Bone marrow (tissue), 2 donors: ENCODE measurements at places on chromosomes 7 and 10.

DNA sequence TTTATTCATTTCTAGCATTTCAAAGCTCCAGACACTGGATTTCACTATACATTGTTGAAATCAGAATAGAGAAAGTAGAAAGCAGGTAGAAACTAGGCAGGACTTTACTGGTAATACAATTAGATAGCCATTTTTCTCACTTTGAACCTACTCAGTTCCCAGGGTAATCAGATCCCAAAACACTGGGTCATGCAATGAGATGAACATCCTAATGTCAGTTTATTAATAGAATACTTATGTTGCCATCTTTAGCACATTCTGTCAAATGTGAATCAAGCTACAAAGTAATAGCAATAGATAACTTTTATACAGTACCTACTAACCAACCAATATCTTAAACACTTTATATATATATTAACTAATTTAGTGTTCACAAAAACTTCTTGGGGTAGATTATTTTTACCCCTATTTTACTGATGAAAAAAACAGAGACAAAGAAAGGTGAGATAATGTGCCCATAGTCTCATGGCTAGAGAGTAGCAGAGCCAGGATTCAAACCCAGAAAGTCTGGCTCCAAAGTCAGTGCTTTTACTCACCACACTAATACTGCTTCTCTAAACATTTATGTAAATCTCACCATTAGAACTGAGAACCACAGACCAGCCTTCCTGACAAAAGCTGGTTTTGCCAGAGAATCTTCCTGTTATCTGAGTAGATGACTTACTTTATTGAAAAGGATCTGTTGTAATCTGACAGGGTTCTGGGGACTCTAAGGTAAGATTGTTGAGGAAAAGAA, 153.8 kb upstream of the KAT6B start:
- DNase-seq = no peak

- DNase-seq = no peak
Measured at GRCh38 chr10:75649466-75649865, 218.0 kb downstream of the LRMDA start.

DNA sequence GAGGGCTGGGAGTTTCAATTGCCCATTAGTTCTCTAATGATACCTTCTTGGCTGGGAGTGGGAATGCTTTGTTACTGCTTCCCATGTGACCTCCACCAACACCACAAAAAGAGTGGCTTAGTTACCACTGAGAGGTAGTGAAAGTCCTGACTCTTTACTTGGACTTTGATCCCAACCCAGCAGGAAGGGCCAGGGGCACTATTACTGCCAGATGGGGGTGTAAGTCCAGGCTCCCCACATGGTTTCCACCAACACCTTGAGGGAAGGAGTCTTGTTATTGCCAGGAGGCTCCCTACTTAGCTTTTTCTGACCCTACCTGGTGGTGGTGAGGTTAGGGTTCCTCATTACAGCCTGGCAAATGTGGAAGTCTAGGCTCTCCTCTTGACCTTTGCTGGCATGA, 11.4 kb downstream of the GGCT start:
- DNase-seq = no peak

- DNase-seq = no peak
Measured at GRCh38 chr10:71076473-71077142, 135.8 kb upstream of the UNC5B start.

DNA sequence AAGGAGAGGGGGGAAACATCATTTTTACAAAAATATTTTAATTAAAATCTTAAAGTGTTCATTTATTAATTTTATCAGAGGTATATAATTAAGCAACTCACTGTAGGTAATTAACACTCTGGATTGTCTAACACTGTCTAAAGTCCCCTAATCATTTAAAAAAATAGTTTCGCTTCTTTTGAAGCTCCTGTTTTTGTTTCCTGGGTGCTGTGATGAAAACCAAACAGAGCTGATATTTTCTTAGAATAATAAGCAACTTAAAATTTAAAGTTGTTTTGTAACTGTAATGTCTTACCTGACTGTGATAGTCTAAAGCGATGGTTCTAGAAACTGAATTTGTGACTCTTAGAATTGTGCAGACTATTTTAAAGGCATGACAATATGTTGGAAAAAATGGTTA, 961.0 kb downstream of the GATA3 start:
- DNase-seq = no peak

DNA sequence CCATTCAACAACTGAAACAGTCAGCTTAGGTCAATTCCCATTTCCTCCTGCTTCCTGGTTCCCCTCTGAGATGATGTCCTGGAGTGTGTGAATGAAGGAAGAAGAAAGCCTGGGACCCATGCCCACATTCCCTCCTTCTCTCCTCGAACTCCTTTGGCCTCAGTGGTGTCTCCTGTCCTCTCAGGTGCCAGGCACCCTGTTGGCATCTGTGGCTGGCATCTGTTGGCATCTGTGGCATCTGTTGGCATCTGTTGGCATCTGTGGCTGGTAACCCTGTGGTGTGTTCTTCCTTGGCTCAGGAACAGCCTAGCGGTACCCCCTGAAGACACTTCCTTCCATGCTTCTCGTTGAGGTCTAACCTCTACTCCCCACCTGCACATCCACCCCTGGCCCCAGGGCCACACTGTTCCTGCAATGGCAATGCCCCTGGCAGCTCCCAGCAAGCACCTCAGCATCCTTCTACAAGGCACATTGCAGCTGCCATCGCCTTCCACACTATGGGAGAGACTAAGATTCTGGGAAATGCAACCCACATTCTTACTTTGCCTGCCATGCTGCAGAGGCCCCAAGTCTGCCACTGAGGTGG, 114.4 kb upstream of the NEBL start:
- no peak for DNase-seq

DNA sequence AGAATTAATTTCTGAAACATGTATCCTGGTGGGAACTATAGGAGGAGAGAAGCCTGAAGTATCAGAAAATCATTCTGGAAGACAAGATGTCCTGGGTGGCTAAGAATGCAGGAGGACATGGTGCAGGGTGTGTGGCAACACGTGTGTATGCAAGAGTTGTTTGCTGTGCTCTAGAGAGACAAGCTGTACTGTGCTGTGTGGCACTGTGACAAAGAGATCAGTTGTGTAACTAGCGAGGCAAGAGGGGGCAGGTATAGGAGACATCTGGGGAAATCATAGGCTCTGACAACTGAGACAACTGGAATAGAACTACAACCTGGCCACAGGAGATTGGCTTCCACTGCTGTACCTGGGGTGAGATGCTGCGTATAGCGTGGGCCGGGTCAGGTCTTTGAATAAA, 9.3 kb downstream of the ITGA8 start:
- no peak for DNase-seq

GRCh38 chr10:127961071-127961470, 54.2 kb downstream of the PTPRE start:
- no peak for DNase-seq

DNA sequence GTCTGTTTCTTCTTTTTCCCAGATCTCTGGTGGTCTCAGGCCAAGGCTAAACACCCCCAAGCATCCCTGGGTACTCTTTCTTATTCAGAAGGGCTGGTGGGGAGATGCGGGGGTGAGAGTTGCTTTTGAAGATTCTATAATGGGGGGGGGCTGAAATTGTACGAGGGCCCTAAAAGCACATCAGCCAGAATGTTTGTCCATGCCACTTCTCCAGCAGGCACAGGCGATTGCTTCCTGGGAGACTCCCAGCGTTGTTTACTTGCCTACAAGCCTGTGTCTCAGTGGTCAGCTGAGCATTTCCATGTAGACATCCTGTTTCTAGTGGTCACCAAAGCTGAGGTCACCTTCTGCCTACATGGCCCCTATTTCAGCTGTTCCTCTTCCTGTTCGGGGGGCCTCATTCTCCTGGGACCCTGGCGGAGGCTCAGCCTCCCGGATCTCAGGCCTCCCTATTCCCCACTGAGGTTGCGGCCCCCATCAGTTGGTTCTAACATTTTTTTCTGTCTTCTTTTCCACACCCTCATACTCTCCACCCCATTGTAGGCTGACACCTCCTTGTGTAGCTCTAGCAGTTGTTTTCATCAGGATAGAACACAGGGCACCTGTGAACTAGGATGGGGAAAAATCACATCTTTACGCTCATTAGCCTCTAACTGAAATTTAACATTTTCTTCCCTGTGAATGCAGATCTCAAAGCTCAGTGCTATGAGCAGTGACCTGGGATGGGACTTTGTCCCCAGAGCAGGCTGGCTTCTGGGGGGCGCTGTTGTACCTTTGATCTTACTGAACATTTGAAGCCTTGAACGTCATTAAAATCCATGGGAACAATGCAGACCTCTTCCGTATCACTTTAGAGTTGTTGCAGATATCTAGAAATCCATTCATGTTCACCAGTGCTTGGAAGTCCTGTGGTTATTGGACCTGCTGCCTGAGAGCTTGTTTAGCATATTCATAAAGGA, 286.5 kb downstream of the GLRX3 start:
- DNase-seq = no peak

DNA sequence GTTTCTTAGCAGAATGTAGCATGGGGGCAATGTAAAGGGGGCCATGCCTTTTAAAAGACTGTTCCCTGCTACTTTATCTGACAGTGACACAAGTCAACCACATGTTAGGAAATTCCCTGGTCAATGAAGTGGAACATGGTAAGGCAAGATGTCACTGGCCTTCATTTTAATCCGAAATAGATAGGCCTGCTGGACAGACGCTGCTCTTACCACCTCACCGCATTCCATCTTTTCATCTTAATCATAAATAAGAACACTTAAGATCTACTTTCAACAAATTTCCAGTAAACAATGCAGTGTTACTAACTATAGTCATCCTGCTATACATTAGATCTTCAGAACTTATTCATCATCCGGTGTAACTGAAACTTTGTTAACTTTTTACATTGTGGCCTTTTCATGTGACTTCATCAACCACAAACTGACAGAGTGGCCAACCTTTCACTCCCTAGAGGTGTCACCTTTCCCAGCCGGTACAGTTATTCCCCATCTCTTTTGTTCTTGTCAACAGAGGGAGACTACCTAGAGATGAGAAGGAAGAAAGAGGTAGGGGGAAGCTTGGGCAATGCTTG, 15.6 kb downstream of the ASB4 start:
- DNase-seq = no peak

GRCh38 chr7:121544238-121544637, 148.1 kb upstream of the FAM3C start:
- DNase-seq = no peak

- DNase-seq = no peak
Measured at GRCh38 chr10:87712913-87713616, 53.4 kb downstream of the PAPSS2 start.

GRCh38 chr7:78296644-78297371, 498.2 kb downstream of the PHTF2 start:
- DNase-seq = no peak

DNA sequence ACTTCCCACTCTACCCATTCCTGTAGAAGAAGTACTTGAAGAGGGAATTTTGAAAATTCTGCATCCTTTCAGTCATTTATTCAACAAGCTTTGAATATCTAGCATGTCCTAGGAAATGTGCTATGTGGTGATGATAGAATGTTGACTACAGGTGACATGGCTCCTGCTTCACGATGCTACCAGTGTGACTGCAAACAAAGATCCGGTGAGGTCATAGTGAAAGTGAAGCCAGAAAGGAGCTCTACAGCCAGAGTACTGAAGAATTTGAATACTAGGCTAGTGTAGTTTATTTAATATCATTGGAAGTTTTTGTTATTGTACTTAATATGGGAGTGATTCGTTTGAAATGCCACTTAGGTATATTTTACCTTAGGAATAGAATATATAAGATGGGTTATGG, 348.1 kb downstream of the TFEC start:
- no peak for DNase-seq

GRCh38 chr7:148204639-148205304, 385.8 kb upstream of the C7orf33 start:
- DNase-seq = no peak

DNA sequence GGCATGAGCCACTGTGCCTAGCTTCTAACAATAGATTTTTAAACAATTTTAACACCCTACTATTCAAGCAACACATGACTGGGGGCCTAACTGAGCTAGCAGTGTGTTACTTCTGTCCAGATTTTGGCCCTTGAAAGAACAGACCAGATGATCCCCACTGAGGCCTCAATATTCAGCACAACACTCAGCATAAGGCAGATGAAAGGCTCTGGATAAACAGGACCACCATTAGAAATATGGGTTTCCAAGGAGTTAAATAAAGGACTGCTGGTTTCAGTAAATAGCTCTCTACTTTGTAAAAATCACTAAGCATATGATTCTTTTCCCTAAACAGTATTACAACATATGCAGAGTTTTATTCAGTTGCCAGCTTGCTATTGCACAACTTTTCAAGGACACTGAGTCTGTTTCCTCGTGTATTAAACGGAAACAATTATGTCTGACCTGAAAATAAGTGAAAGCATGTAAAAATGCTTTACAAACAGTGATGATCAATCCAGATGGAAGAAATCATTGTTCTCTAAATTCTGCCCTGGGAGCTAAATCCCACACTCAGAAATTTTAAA, 23.8 kb upstream of the FZD1 start:
- DNase-seq = no peak

GRCh38 chr10:24723386-24723787, 300 bp downstream of the ARHGAP21 start:
- DNase-seq = no peak

GRCh38 chr10:104059364-104059763, 26.3 kb downstream of the COL17A1 start:
- no peak for DNase-seq

DNA sequence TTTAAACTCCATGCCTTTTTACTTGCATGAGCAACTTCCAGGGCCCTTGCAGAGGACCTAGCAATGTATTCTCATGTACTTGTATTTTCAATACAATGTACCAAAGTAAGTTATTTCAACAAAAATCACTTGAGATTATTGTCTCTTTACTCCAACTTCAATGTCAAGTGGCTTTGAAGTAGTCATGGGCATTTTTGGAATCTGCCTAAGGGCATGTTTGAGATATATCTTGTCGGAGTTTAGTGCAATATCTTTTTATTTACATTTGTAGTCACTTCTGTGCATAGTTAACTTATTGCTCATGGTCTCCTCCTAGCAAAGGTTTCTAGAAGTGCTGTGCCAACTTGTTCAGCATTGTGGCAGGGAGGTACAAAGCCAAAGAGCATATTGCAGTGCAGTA, 508.7 kb upstream of the SEMA3D start:
- DNase-seq = no peak

GRCh38 chr7:103592187-103592586, 146.2 kb upstream of the SLC26A5 start:
- DNase-seq = no peak

GRCh38 chr7:26083113-26083512, 68.9 kb upstream of the NFE2L3 start:
- no peak for DNase-seq

- DNase-seq = no peak
Measured at GRCh38 chr10:33489501-33490176, 155.2 kb upstream of the NRP1 start.
